ENCODE measurements at places on chromosomes 13 and 19. TPM values are rescaled to one million over a fixed set of nuclear protein-coding genes. Genes with fewer than 3 reads are reported as not detected.

Gene ZNF625
- 4.3 TPM for total RNA-seq

DNA sequence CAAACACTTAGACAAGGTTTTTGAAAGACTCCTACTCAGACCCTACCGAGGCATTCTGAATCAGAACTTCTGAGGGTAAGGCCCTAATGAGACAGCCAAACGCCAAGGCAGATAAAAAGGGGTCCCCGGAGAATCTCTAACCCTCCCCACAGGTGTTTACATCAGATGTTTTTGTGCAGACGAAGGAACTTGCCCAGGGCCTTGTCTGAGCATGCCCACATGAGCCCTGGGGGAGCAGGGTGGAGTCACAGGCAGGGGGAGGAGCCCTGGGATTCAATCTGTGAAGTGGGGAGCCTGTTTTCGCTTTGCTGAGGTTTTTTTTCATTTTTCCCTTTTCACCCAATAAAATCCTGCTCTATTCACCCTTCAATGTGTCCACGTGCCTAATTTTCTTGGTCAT lies 61.6 kb upstream of the MED4 start:
- no peaks in the 10 kb centered on the region for H3K27me3 ChIP-seq
- DNase-seq = peak; percentile 85
- H3K36me3 ChIP-seq = peaks cover 1% of the 10 kb centered on the region
- peak overlapping the region; percentile 50 for H3K4me3 ChIP-seq
- H3K27ac ChIP-seq = peak overlapping the region; percentile 93
- peaks cover 67% of the 10 kb centered on the region for H3K4me1 ChIP-seq

GRCh38 chr13:23608701-23609413 lies 38.6 kb downstream of the TNFRSF19 start:
- no peaks in the 10 kb centered on the region for H3K36me3 ChIP-seq
- H3K27me3 ChIP-seq = peaks cover 45% of the 10 kb centered on the region
- no peak for DNase-seq
- no peak overlapping the region for H3K27ac ChIP-seq

DNA sequence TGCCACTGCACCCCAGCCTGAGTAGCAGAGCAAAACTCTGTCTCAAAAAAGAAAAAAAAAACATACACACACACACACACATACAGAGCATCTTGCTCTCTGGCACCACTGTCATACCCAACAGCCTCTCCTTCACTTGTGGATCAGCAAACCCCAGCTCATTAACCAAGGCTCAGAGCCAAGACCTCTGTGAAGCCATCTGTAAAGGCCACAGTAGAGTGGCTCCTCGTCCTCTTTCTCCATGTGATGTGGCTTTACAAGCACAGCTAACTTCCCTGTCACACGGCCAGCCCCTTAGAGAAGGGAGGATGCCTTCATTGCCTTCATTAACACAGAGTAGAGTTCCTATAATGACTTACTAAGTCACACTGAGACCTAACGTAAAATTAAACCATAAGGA lies 62.7 kb upstream of the LSM14A start:
- H3K4me1 ChIP-seq = no peaks in the 10 kb centered on the region
- no peaks in the 10 kb centered on the region for H3K36me3 ChIP-seq
- peaks cover 12% of the 10 kb centered on the region for H3K27me3 ChIP-seq
- H3K4me3 ChIP-seq = no peak overlapping the region
- DNase-seq = no peak

DNA sequence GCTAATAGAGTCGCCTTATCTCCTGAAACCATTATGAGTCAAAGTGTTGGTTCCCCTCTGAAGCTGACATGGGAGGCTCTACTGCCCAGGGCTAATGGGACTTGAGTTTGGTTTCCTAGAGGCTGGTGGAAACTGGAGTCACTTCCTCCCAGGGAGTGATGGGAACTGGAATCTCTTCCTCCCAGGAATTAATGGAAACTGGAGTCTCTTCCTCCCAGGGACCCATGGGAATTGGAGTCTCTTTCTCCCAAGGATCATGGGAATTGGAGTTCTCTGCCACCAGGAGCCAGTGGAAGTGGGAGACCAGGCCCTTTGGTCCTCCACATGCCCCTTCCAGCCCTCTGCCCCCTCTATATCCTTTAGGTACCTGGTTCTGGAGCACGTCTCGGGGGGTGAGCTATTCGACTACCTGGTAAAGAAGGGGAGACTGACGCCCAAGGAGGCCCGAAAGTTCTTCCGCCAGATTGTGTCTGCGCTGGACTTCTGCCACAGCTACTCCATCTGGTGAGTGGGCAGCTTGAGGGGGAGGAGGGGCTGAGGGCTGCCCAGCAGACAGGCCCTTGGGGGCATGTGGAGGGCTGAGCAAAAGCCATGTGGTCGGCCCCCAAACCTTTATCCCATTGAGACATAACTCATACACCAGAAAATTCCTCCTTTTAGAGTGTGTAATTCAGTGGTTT lies 5.5 kb downstream of the BRSK1 start:
- H3K27me3 ChIP-seq = no peaks in the 10 kb centered on the region
- H3K4me3 ChIP-seq = no peak overlapping the region
- H3K36me3 ChIP-seq = no peaks in the 10 kb centered on the region
- no peak overlapping the region for H3K27ac ChIP-seq
- H3K4me1 ChIP-seq = peaks cover 8% of the 10 kb centered on the region

- DNase-seq = no peak
- H3K27me3 ChIP-seq = peaks cover 19% of the 10 kb centered on the region
- H3K36me3 ChIP-seq = no peaks in the 10 kb centered on the region
- H3K27ac ChIP-seq = no peak overlapping the region
- H3K4me3 ChIP-seq = no peak overlapping the region
- H3K4me1 ChIP-seq = no peaks in the 10 kb centered on the region
Measured at GRCh38 chr19:5492635-5493409, 37.6 kb downstream of the ZNRF4 start.

GRCh38 chr19:45475537-45476291 lies 7.9 kb downstream of the FOSB start:
- no peak overlapping the region for H3K4me3 ChIP-seq
- H3K4me1 ChIP-seq = peaks cover 34% of the 10 kb centered on the region
- DNase-seq = no peak

DNA sequence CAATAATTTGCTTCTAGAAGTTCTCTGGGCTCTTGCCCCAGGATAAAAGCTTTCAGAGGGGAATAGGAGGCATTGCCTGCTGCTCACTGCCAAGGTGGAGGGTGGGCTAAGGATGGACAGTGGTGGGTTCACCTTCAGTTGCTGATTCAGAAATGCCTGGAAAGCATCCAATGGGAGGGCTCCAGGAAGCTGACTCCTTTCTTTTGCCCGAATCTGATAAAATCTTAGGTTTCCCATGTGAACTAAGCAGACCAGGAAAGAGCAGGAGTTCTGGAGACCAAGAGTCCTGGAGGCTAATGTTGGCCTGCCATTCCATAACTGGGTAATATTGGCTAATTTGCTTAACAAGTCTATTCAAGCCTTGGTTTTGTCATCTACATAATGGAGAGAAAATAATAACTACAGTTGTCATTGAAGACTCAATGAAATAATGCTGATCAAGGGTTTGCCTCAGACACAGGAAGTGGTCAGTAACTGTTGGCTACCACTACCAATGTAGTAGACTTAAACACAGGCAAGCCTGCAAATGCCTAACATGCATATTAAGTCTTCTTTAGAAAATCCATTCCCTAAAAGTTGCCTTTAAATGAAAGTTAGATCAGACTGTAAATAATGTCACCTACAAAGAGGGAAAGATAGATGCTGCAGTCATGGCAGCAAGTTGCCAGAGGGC lies 528.4 kb upstream of the NBEA start:
- no peak overlapping the region for H3K4me3 ChIP-seq
- H3K27me3 ChIP-seq = no peaks in the 10 kb centered on the region
- H3K4me1 ChIP-seq = no peaks in the 10 kb centered on the region
- DNase-seq = no peak
- H3K36me3 ChIP-seq = no peaks in the 10 kb centered on the region

DNA sequence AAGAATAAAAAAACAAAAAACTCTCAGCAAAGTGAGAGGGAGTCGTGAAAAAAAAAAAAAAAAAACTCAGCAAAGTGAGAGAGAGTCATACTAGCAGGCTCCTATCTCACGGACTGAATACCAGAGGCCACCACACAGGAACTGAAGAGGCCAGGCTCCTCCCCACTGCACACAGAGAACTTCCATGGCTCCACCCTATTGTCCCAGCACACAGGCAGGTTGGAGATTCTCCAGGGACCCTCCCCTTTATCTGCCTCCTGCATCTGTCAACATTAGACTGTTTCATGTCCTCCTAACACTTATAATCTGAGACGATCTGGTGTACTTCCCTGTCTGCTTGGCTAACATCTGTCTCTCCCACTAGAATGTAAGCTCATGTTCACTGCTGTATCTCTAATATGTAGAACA lies 37.0 kb upstream of the FARP1 start:
- DNase-seq = no peak
- no peaks in the 10 kb centered on the region for H3K27me3 ChIP-seq
- H3K4me3 ChIP-seq = no peak overlapping the region

DNA sequence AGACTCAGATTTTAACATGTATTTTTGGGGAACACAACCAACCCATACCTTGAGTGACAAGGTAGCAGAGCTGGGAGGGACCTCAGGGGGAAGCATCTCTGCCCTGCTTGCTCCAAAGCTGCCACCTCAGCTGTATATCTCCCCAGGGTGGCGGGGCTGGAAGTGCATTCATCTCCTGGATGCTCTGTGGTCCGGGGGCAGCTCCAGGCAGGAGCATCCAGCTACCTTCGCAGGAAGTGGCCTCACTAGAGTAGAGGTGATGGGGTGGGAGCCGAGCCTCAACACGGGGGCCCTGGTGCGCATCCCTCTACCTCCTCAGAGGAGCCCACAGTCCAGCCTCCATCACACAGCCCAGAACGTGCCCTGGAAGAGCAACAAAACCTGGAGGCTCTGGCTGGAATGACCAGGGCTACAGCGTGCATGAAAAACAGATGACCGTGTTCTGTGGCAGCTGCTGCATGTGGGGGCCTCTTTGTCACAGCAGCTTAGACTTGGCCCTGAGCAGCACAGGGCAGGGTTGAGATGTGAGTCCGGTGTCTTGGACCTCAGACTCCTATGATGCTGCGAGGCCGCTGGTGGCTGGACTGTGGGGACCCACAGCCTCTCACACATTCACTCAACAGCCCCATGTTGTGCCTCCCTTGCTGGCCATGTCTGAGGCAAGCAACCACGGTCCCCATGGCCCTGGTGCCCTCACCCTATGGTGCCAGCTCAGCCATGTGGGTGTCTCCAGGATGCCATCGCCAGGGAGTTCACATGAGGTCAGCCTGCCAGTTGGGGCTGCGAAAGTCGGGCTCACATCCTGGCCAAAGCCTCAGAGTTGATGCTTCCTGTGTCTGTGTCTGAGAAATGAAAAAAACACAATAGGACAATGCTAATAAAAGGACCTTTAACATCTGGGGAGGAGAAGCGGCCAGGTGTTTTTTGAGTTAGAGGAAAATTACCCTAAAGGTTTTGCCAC lies 17.1 kb upstream of the GAS6 start:
- no peaks in the 10 kb centered on the region for H3K36me3 ChIP-seq
- peak; percentile 39 for DNase-seq
- peaks cover 12% of the 10 kb centered on the region for H3K4me1 ChIP-seq

DNA sequence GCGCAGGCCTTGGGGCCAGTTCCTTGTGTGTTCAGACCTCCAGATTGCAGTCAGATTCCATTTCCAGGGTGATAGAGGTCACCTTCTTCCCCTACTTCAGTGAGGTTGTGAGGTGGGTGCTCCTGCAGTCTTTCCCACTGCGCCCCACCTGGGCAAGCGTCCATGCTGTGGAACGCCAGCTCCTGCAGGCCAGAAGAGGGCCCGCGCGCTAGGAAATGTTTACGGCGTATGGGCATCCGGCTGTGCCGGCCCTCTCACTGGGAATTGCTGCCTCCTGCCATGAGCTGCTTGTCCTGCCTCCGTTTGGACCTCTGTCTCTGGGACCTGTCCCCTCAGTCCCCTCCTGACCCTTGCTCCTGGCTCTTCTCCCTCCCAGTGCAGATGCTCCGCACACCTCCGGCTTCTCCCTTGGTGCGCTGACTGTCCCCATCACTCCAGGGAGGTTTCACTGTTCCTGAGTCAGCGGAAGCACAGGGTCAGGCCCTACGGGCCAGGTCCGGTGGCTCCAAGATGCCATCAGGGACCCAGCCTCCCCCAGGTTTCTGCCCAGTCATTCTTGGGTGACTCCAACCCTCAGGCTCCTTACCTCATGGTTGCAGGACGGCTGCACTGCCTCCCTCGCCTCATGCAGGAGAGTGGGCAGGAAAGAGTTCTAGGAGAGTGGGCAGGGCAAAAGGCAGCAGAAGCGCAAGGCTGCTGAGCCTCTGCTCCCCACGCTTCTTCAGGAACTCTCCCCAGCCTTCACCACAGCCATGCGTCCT lies 56.6 kb downstream of the SMARCA4 start:
- DNase-seq = no peak
- H3K4me1 ChIP-seq = no peaks in the 10 kb centered on the region
- no peak overlapping the region for H3K27ac ChIP-seq
- H3K36me3 ChIP-seq = peaks cover 21% of the 10 kb centered on the region

DNA sequence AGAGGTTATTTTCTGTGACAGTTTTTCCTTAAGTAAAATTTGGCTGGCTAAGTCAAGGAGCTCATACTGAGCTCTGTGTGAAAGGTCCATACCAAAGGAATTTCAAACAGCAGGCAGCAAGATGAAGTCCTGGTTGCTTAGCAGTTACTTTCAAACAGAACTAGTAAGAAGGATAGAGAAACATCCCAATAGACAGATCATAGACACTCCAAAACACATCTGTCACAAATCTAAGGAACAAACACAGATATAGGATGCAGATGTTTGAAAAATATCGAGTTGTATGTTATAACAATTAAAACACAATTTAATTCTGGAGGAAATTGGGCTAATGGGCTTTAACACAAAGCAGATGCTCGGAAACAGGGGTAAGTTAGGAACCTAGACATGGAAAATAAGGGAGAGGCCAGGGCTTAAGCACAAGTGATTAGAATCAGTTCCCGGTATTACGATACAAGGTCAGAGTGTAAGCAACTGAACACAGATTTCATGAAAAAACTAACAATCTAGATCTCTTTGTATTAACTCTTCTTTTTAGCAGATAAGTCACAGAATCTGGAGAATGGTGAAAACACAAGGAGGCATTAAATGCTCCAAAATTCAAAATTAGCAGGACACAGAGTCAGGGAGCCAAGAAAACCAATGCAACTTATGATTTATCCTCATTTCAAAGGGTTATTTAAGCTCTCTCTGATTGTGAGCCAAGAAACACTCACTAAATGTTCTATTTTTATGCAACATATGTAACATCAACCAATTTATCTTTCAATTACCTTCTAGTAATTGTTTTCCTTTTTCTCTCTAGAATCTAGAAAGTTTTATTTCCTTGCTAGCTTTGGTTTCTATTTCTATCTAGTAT lies 1992.9 kb upstream of the PCDH20 start:
- no peaks in the 10 kb centered on the region for H3K4me1 ChIP-seq
- no peak overlapping the region for H3K4me3 ChIP-seq
- DNase-seq = no peak
- no peaks in the 10 kb centered on the region for H3K36me3 ChIP-seq
- H3K27me3 ChIP-seq = no peaks in the 10 kb centered on the region
- no peak overlapping the region for H3K27ac ChIP-seq

DNA sequence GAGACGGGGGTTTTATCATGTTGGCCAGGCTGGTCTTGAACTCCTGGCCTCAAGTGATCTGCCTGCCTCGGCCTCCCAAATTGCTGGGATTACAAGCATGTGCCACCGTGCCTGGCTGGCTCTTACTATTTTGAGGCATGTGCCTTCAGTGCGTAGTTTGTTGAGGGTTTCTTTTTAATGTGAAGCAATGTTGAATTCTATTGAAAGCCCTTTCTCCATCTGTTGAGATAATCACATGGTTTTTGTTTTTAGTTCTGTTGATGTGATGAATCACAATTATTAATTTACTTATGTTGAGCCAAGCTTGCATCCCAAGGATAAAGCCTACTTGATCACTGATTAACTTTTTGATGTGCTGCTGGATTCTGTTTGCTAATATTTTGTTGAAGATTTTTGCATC lies 290.9 kb downstream of the KCNRG start:
- no peak overlapping the region for H3K4me3 ChIP-seq
- no peak for DNase-seq

Data from activated CD8-positive, alpha-beta memory T cell treated with anti-CD3 and anti-CD28 coated beads, Interleukin-2, amount 10 ng/mL, durations not matched to agents 7 days and 5 days (primary cell).